ENCODE measurements at places on chromosomes 3 and 15.

GRCh38 chr3:124685481-124685880 lies 44.8 kb upstream of the UMPS start:
- DNase-seq: no peak

GRCh38 chr15:45320581-45321205 lies 57.7 kb downstream of the GATM start:
- DNase-seq: no peak

GRCh38 chr3:129519449-129519848 lies 9.0 kb upstream of the RHO start:
- DNase-seq: no peak

DNA sequence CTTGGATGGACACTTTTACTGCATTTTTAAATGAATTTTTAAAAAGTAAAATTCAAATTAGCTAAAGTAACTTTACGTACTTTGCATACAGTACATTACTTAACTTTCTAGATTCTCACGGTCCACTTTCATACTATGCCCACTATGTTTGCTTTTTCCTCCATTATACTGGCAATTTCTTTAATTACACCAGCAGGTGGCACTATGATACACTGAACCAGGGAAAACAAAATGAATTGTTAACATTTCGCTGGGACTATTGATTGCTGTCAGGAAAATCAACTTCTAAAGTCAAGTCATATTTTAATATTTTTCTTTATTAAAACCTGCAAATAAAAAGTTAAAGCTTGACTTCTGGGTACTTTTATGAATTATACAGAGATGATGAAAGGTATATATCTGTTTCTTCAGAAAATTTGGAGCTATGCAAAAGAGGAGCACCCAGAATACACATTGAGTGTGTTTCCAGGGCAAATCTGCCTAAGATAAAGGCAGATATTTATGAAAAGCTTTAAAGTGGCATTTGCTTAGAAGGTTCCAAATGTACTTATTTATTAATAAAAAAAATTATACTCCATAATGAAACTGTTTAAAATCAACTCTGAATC lies 21.8 kb upstream of the POU1F1 start:
- DNase-seq: no peak

DNA sequence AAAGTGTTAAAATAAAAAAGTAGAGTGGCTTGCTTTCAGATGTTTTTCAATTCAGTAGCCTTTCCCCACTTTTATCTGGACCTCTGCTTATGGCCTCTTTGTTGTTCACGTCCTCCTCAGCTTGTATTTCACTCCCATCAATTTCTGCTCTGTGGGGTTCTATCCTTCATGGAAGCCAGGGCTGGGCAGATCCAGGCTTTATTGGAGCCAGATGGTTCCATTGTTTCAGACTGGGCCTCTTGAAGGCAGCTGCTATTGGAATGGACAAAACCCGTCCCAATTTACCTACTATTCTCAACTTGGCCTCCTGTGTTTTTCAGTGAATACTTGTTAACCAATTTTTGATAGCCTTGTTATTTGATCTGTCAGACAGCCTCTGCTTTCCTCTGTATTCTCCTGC lies 10.9 kb upstream of the AADACL2 start:
- no peak for DNase-seq

GRCh38 chr3:172357850-172358754 lies 90.2 kb downstream of the GHSR start:
- DNase-seq: no peak

DNA sequence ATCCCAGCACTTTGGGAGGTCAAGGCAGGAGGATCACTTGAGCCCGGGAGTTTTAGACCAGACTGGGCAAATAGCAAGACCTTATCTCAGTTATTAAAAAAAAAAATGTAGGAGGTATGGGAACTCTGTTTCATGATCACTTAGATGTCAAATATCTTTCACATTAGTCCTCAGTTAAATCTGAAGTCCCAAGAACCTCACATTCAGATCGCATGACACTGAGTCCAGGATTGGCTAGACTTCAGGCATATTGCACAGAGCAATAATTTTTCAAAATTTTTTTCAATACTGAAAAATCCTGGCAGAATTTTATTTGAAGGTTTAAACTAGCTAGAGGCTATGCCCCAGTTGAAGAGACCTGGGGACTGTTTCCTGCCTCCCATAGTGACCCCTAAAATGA lies 56.3 kb upstream of the ZNF148 start:
- no peak for DNase-seq

GRCh38 chr15:63073497-63074172 lies 31.1 kb downstream of the TPM1 start:
- DNase-seq: no peak

DNA sequence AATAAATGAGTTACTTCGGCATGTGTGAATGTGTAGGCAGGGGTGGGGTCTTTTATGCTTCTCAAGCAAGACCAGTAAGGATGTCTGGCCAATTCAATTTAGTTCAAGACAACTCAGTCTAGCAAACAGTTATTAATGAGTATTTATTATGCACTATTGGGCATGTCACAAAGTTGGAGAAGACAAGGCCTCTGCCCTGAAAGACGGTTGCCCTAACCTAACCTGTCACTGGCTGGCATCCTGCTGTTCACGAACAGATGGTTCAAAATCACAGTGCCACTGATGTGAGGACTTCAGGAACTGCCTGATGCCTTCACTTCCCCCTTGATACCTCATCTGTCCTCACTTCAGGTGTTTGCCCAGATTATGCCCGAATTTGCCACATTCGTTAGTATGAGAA lies 217.8 kb downstream of the SOX2 start:
- DNase-seq: no peak

DNA sequence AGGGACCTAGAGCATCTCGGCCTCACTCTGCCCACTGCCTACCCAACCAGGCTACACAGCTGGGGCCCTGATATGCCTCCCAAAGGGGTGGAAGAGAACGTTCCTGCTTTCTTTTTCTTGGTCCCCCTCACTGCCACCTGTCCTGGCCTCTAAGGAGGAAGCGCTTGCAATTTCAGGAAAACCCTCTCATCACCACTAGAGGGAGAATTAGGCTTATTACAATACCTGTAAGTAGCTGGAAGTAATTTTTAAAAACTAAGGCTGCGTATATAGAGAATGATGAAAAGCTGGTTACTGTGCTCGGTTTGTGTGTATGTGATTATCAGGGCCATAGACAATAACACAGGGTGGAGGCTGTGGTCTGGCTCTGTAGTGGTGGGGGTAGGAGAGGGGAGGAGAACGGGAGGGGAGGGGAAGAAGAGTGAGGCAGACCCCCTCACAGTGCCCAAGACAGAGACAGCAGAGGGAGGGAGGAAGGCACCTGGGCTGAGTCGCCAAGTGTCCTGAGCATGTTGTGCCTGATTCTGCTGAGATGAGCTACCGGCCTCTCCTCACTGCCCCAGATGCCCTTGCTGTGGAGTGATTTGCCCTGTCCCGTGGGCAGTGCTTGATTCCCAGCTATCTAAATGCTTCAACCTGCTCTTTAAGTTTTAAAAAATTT lies 3.3 kb downstream of the GABRG3 start:
- no peak for DNase-seq

Data from stimulated activated CD4-positive, alpha-beta T cell treated with anti-CD3 and anti-CD28 coated beads, TNF-alpha, amount 100 ng/mL, for 48 hours (primary cell).